Effector memory CD4-positive, alpha-beta T cell (primary cell): ENCODE measurements at places on chromosomes 1 and 21.

DNA sequence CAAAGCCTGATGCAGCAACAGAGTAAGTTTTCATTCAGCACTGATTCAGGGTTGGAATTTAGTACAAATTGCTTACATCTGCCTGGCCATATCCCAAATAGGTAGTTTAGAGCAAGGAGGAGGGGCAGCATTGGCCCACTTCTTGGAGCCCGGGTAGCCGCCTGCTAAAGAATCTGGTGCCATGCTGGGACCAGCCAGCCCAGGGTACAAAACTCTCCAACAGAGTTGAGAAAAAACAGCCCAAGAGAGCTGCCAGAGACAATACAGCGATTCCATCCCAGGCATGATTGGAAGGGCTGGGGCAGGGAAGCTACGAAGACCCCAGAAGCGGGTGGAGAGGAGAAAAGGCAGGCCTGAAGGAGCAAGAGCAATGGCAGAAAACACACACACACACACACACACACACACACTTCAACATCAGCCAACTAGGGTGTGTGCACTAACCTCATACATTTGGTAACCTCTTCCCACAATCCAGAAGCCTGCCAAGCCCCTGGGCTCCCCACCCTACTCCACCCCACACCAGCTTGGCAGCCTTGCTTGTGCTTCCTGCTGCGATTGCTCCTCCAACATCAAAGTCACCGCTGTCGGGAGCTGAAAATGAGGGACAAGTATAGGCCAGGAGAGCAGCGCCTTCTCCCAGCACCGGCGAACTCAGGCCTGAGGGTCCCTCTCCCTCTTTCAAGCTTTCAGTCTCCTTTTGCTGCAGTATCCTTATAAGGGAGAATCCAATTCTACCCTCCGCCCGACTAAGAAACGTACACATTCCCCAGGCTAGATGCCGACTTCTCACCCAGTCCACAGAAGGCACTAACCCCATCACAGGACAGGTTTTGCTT, 1.2 kb downstream of the PIK3C2B start:
- peak; percentile 17 for DNase-seq

- no peak for DNase-seq
Observed at GRCh38 chr1:237685551-237685950, 205.2 kb downstream of the ZP4 start.

DNA sequence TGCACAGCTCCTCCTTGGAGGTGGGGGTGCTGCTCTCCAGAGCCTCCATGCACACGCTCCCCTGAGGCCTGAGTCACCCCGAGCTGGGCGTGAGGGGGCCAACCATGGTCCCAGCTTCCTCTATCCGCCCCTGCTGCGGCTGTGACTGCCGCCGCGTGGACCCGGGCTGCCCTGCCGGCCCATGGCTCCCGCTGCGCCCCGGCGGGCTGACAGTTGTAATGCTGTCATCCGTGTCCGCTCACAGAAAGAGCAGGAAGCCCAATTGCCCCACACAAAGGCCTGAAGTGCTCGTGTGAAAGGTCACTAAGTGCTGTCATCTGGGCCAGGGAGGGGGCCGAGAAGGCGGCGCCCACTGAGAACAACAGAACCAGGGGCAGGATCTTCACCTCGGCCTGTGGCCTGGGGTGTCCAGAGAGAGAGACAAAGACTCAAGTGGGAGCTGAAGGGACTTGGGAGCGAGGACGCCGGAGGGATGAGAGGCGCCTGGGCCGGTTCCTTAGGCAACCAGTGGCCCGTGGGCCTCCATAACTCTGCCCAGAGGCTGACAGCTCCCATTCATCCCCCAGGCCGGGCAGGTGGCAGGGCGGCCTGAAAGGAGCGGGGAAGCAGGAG, 31.5 kb downstream of the OLIG1 start:
- DNase-seq = no peak

DNA sequence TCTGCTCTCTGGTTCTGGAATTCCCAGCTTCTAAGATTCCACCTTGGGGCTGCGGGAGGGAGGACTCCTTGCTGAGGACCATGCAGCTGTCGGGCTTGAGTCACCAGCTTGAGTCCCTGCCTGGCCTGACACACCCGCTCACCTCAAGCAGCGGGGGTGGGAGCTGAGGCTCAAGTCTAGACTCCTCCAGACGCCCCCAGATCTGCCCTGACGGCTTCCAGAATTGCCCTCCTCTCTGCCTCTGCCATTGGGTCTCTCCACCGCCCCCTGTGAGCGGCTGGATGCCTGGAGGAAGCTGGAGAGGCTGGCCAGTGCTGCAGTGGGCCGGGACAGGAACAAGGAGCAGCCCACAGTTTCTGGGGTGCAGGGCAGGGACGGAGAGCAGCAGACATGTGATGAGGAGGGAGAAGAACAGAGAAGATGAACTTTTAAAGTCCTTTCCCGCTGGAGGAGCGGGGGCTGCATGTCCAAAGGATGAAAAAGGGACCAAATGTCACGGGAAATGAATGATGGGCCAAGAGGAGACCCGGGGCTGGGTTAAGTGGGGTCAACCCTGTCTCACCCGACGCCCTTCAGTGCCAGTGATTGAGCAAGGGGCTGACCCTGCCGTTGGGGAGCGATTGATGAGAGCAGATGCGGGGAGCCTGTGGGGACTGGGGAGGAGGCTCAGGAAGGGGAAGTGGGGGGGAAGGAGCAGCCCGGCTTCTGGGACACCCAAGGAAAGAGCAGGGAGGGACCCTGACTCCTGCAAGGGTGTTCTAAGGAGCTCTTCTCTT, 13.5 kb downstream of the CRABP2 start:
- DNase-seq = no peak

DNA sequence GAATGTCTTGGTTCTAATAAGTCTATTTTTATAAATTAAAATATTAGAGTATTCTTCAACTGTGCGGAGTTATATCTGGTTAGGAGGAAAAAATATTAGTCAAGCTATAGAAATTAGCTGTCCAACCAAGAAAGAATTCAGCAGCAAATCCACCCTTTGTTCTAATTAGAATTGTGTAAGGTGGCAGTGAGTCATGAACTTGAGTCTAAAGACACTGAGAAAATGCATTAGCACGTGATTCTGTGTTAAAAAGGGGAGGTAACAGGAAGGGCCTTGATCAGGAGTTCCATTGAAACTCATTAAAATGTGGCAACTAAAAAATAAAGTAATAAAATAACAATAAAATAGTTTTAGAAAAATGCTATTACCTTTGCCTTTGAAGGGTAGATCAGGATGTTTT, 398.2 kb upstream of the RGS18 start:
- no peak for DNase-seq

GRCh38 chr21:14725219-14725618, 179.1 kb upstream of the SAMSN1 start:
- DNase-seq = no peak

GRCh38 chr1:41689558-41689981, 205.1 kb upstream of the EDN2 start:
- no peak for DNase-seq

GRCh38 chr1:29354511-29355098, 118.3 kb downstream of the PTPRU start:
- DNase-seq = no peak

DNA sequence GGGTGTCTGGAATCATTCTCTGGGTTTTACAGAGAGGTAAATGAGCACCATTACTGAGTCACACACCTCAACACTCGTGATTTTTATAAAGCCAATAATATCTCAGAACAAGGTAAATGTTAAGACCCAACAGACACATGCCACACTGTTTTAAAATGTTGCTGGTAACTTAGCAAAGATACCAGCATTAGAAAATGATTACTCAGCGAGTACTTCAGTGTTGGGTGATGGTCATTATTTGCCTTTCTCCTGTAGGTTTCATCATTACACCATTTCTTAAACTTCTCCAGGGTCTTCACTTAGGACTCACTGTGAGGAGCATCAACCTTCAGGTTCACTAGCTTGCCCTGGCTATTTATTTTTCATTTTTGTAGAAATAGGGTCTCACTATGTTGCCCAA, 6.9 kb upstream of the C4BPB start:
- no peak for DNase-seq
